Activated T-helper 1 cell treated with anti-CD3 and anti-CD28 coated beads, Interleukin-2, amount 50 U/mL, for 16 hours (primary cell): ENCODE measurements at places on chromosomes 2 and 18.

- DNase-seq: no peak
Measured at GRCh38 chr18:69980982-69981804, 33.5 kb upstream of the CD226 start.

GRCh38 chr2:144931480-144931879, 411.6 kb upstream of the ZEB2 start:
- DNase-seq: no peak

GRCh38 chr2:154688373-154688772, 10.1 kb upstream of the KCNJ3 start:
- DNase-seq: no peak

GRCh38 chr2:188293601-188294351, 2.1 kb downstream of the GULP1 start:
- no peak for DNase-seq

DNA sequence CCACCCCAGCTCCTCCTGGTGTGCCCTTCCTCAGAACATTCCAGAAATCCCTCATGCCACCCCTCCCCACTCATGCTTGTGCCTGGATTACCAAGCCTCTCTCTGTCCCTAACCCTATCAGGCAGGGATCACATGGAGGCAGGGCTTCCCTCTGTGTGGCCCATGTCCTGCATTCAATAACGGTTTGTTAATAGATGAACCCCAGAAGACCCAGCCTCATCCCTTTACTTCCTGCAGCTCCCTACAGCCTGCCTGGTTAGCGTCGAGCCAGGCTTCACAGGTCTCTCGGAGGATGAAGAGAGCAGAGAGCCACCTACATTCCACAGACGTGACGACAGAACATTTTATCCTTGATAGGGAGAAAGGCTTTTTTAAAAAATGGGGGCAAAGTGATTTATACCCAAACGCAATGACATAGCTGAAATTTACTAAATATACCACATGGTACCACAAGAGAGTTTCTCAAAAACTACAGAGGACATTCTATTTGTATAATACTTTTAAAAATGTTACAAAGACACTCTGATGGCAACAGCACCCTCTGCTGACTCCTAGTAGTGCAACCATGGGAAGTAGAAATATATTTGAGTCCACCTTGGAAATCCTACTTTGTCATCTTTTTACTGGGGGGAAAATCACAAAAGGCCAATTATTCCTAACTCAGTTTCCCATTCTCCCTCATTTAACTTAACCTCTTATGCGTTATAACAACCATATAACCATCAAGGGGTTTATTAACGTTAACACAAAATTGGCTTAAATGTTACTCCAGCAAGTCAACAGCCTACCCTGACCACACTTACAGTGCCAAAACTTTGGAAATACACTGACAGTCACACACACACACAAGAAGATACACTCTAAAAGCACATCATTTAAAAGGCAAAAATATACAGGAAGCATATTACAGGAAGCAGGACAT, 30.7 kb downstream of the FBXO15 start:
- DNase-seq: no peak

- DNase-seq: no peak
Measured at GRCh38 chr2:8983571-8983970, 19.9 kb downstream of the MBOAT2 start.

- no peak for DNase-seq
Measured at GRCh38 chr2:133734716-133735495, 166.6 kb upstream of the NCKAP5 start.

DNA sequence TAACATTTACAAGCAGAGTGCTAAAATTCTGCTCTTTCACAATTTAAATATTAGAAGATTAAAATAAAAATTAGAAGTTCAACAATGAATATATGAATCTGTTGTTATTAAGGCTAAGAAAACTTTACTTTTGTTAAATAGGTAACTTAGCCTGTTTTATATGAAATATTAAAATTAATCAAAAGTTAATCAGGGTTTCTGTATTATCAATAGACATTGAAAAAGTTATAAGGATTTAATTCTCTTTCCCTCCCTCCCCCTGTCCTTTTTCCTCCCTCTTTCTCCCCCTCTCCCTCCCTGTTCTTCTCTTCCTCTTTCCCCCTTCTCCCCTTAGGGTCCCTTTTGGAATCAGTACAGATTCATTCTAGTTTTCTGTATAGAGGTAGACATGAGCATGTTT, 12.1 kb downstream of the BBS5 start:
- no peak for DNase-seq

DNA sequence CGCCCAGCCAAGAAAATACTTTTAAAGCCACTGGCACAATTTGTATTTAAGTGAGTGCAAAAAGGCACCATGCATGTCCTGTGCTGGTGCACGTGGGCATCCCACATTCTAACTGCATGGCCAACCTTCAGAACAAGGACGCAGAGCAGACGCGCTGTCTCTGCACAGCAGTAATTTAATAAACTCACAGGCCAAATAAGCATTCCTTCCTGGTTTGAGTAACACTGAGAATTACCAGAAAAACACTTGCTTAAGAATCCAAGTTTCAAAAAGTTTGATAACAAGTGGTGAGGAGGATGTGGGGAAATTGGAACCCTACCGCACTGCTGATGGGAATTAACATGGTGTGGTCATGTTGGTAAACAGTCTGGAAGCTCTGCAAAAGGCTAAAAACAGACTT, 38.7 kb downstream of the RPL31 start:
- DNase-seq: no peak

GRCh38 chr2:69833752-69834151, 4.3 kb downstream of the GMCL1 start:
- DNase-seq: no peak

DNA sequence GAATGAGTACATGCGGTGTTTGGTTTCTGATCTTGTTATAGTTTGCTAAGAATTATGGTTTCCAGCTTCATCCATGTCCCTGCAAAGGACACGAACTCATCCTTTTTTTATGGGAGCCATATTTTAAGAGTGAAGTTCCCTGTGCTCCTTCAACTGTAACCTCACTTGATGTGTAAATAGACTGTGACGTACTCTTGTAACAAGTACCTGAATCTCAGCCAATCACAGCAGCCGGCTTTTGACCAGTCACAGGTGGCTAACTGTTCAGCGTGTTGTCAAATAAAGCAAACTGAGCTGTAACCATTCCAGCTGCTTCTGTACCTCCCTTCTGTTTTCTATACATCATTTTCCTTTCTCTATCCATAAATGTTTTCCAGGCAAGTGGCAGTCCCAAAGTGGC, 774.3 kb upstream of the HS6ST1 start:
- no peak for DNase-seq

- DNase-seq: no peak
Measured at GRCh38 chr2:167420211-167420610, 531.9 kb downstream of the XIRP2 start.

DNA sequence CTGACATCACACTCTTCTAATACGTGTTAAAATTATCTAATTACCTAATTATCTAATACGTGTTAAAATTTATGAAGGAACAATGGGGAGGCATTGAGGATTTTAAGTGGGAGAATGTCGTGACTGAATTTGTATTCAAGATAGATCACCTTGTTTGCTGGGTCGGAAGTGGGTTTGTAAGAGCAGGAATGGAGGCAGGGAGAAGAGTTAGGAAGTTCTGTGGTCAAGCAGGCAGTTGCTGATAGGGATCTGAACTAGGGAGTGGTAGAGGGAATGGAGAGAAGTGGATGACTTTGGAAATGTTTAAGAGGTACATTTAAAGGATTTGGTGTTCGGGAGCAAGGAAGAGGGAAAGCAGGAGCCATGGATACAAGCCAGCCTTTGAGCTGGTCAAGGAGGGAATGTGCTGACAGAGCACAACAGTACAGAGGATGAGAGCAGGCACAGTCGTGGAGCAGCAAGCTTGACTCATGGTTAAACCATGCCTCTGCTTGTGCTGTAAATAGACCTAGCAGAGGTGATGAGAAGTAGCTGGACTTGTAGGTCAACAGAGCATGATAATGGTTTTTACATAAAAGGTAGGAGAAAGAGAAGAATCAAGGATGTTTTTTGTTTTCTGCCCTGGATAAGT, 16.2 kb downstream of the IL18RAP start:
- no peak for DNase-seq

DNA sequence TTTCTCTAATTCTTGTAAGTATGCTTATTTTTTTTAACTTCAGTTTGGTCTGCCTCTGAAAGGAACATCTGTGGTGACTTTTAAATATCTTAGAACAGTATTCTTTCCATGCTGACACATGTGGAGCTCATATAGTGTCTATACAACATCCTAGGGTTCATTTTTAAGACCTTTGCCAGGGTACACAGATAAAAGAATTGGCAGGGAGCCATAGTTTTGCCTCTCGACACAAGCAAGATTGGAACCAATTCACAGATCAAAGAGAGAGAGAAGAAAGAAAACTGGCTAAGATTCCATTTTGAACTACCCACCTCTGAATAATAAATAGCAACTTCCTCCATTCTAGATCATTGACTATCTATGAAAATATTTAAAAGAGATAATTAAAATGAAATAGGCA, 142.7 kb upstream of the ST6GAL2 start:
- DNase-seq: no peak

- DNase-seq: no peak
Measured at GRCh38 chr2:202808754-202809153, 62.8 kb downstream of the ICA1L start.

GRCh38 chr2:11996618-11997017, 250.2 kb downstream of the LPIN1 start:
- no peak for DNase-seq

DNA sequence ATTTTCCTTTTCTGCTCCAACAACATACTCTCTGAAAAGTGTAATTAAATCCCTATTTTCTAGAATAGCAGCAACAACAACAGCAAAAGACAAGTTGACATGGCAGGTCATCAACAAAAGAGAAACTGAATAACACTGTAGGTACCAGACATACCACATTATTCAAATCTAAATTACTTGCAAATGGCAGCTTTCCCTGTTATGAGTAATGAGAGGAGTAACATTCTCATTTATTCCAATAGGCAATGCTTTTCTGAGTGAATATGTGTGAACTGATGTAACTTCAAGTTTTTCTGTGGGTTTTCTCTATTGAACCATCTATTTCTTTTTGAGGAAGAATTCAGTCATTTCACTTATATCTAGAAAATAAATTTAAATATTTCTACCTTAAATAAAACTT, 501.5 kb downstream of the TRIB2 start:
- no peak for DNase-seq

DNA sequence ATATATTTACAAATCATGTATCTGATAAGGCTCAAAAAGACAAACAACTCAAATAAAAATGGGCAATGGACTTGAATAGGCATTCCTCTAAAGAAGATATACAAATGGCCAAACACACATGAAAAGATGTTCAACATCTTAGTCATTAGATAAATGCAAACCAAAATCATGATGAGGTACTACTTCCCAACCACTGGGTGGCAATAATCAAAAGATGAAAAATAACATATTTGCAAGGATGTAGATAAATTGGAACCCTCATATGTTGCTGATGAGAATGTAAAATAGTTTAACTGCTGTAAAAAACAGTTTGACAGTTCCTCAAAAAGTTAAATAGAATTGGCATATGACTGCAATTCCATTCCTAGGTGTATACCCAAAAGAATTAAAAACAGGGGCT, 132.3 kb downstream of the TTC32 start:
- DNase-seq: no peak

DNA sequence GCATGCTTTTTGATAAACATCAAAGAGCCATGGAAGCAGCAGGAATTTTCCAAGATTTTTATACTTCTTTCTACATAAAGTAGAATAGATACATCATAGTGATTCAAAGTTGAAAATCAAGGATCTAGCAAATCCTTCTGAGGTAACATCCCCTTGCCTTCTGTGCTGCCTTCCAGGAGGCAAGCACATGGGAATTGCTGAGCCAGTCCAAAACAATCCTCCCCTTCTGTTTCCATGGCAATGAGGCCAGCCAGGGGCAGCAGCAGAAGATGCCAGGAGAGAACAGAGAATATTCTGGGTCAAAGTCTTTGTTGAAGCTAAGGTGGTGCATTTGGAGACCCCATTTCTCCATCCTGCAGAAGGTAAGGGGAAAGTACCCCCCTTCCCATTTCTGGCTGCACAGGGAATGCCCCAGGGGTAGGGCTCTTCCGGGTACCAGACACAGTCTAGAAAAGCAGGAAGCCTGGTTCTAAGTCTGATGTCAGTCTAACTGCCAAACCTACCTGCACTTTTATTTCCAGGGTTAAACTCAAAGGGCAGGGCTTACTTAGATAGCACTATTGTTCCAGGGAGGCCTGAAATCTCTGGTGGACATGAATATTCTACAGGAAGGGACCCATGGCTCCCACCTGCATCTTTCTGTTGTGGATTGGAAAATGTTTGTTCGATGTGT, 22.1 kb downstream of the CENPA start:
- DNase-seq: no peak

DNA sequence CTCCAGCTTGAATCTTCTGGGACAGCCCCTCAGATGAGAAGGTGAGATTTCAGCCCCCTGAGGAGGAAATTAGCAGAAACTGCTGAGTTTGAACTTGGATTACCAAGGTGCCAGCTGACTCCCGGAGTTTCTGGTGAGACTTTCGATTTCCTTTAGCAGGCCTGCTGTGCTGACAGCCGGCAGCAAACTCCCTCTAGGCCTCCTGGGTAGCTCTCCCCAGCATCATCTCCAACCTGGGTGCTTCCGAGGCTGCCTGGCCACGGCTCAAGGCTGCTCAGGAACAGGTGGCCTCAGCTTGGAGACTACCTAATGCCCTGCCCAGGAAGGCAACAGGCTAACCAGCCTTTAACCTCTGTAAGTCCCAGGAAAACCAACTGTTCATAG, 16.5 kb downstream of the SDC1 start:
- no peak for DNase-seq

GRCh38 chr2:211766689-211767088, 771.9 kb downstream of the ERBB4 start:
- no peak for DNase-seq

DNA sequence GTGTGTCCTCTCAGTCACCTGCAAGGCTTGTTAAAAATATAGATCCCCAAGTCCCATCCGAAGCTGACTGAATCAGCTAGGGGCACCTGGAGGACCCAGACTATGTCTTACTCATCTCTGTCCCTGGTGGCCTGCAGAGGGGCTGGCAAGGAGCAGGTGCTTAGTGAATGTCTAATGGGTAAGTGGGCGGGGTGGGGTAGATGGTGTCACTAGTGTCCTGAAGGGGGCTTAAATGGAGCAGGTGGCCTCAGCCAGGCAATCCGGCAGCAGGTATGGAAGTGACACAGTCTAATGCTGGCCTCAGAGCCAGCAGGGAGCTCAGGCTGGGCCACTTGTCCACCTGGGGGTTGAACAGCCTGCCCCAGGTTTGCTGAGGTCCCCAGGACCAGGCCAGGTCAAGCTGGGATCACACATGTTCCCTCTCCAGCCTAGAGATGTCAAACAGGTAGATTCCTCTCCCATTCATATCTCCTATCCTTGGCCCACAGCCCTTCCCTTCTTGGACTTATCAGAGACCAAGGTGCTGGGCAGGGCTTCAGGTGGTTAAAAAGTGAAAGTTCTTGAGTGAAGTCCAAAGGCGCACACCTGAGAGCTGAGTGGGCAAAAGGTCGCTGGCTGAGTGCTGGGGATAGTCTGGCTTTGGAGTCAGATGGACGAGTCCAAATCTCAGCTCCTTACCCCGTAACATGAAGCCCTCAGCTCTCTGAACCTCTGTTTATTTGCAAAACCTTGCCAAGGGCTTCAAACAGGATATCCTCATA, 1.7 kb downstream of the STEAP3 start:
- no peak for DNase-seq
